NCI-H748 treated with DMSO at 0.1 percent for 48 hours (cell line): ENCODE measurements at places on chromosomes 11 and 22.

- DNase-seq: no peak
Measured at GRCh38 chr11:103071008-103071407, 21.0 kb downstream of the DCUN1D5 start.

GRCh38 chr11:31861011-31861410, 49.9 kb upstream of the PAX6 start:
- DNase-seq: no peak

DNA sequence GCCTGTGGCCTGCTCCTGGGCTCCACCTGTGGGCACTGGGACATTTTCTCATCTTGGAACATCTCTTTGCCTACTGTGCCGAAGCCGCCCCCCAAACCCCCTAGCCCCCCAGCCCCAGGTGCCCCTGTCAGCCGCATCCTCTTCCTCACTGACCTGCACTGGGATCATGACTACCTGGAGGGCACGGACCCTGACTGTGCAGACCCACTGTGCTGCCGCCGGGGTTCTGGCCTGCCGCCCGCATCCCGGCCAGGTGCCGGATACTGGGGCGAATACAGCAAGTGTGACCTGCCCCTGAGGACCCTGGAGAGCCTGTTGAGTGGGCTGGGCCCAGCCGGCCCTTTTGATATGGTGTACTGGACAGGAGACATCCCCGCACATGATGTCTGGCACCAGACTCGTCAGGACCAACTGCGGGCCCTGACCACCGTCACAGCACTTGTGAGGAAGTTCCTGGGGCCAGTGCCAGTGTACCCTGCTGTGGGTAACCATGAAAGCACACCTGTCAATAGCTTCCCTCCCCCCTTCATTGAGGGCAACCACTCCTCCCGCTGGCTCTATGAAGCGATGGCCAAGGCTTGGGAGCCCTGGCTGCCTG, 1.4 kb downstream of the SMPD1 start:
- no peak for DNase-seq

- DNase-seq: no peak
Measured at GRCh38 chr11:126742582-126742981, 258.0 kb downstream of the KIRREL3 start.

GRCh38 chr11:65381716-65382032, 772 bp downstream of the SLC25A45 start:
- DNase-seq: no peak
